ENCODE measurements at places on chromosomes 2 and 18. TPM values are rescaled to one million over a fixed set of nuclear protein-coding genes. Genes with fewer than 3 reads are reported as not detected.

- no peak for DNase-seq
These were observed 73.6 kb downstream of the DYSF start for GRCh38 chr2:71526975-71527374.

DNA sequence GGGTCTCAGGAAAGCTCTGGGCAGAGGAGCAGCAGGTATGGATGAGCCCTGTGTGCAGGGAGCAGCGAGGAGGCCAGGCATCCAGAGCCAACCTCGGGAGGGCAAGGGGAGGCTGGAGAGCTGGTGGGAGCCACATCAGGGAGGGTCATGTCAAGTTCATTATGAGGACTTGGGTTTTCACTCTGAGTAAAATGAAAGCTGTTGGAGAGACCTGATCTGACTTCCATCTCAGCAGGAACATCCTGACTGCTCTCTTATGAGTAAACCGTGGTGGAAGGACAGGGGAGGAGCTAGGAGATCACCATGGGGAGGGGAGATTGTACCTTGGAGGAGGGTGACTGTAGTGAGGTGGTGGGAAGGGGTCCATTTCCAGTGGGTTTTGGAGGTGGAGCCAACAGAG is 209.8 kb downstream of the LDLRAD4 start:
- DNase-seq, result no peak

- DNase-seq, result no peak
These were observed 77.3 kb downstream of the KCTD1 start for GRCh38 chr18:26471027-26471426.

- no peak for DNase-seq
These were observed 834.0 kb downstream of the DSC3 start for GRCh38 chr18:30208546-30208945.

GRCh38 chr18:44514106-44514505 is 166.6 kb upstream of the SETBP1 start:
- no peak for DNase-seq

DNA sequence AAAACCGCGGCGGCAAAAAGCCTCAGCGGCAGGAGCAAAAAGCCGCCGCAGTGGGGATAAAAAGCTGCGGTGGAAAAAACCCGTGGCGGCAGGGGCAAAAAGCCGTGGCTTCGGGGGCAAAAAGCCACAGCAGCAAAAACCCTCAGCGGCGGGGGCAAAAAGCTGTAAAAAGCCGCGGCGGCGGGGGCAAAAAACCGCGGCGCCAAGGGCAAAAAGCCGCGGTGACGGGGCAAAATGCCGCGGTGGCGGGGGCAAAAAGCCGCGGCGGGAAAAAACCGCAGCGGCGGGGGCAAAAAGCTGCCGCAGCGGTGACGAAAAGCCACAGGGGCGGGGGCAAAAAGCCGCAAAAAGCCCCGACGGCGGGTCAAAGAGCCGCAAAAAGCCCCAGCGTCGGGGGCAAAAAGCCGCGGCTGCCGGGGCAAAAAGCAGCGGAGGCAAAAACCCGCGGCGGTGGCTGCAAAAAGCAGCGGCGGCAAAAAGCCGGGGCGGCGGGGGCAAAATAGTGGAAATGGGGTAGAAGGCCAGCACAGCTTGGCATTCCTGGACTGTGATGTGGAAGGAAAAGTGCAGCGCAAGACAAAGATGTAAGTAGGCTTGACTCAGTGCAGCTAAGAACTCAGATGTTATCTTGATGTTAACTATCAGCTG is 151.8 kb downstream of the ANKRD30BL start:
- DNase-seq, result no peak

GRCh38 chr2:222038067-222038802 is 260.6 kb downstream of the PAX3 start:
- peak; percentile 23 for DNase-seq

- no peak for DNase-seq
These were observed 251.1 kb upstream of the SMIM21 start for GRCh38 chr18:75678627-75679026.

DNA sequence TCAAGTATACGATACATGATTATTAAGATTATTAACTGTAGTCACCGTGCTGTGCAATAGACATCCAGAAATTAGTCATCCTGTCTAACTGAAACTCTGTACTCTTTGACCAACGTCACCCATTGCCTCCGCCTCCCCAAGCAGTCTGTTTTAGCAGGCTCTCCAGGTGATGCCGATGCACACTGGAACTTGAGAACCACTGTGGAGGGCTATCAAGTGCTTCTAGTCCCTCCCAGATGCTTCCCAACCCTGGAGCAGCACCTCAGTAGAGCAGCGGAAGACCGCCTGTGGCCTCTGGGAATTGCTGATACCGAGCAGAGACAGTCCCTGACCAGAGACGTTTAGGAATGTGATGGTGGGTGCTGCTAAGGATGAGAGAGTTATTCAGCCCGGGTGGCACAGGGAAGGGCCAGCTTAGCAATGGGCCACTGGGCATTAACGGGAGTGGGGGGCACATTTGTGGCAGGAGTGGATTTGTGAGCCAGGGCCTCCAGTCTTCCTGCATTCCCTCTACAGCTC is 50.7 kb downstream of the LIPG start:
- no peak for DNase-seq

DNA sequence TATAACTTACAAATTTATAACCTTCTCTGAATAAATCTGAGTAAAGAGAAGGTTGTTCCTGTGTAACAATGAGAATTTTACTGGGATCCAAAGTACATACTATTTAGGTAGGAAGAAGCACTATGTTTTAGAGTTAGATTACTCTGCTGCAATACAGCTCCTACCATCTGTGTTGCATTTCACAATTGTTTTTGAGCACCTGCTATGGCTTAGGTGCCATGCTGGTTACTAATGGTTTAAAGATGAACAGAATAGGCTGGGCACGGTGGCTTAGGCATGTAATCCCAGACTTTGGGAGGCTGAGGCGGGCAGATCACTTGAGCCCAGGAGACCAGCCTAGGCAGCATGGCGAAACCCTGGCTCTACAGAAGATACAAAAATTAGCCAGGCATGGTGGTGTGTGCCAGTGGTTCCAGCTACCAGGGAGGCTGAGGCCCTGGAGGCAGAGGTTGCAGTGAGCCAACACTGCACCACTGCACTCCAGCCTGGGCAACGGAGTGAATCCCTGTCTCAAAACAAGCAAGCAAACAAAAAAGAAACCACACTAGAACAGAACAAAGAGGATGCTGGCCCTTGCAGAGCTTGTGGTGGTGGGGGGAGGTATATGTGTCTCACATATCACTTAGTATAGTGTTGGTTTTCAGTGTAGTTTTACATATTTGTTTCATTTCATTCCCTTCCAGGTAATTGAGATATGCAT is 56.7 kb downstream of the SPTBN1 start:
- DNase-seq, result peak; percentile 26

DNA sequence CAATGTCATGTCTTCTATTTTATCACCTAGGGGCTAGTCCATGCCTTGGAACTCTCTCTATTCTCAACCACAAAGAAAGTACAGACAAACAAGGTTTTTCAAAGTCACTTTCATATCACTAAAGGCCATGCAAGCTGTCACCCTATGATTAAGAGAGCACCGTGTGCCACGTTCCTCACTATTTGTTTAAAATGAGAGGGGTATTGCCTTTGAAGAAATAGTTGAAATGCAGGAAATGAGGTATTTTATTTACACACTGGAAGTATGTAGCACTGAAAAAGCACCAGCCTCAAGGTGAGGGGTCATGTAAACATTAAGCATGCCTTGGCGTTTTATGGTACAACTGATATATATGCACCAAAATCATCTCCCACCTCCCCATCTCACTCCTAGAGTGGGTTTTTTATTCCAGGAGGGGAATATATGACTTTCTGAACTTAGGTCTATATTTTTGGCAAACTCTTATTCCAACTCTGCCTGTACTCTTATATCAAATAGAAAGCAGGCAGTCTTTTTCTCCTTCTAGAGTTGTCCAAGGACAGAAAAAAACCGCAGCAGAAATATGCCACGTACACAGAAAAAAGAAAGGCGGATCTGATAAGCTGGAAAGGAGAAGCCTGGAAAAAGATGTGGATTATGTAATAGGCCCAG is 53.5 kb downstream of the VSNL1 start:
- no peak for DNase-seq

DNA sequence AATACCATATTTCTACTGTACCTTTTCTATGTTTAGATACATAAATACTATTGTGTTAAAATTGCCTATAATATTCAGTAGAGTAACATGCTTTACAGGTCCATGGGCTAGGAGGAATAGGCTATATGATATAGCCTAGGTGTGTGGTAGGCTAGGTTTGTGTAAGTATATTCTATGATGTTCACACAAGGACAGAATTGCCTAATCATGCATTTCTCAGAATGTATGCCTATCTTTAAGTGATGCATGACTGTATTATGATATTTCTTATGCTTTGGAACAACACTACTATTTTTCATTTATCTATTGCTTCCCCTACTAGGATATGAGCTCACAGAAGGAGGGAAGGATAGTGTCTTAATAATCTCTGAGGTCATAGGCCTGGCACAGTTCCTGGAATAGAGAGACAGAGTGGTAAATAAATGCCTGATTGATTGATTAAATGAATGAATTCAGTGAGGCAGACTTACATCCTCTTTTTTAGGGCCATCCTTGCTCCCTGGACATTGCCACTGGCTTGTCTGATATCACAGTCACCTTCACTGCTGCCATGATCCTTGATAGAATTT is 121.0 kb downstream of the MYO3B start:
- no peak for DNase-seq

DNA sequence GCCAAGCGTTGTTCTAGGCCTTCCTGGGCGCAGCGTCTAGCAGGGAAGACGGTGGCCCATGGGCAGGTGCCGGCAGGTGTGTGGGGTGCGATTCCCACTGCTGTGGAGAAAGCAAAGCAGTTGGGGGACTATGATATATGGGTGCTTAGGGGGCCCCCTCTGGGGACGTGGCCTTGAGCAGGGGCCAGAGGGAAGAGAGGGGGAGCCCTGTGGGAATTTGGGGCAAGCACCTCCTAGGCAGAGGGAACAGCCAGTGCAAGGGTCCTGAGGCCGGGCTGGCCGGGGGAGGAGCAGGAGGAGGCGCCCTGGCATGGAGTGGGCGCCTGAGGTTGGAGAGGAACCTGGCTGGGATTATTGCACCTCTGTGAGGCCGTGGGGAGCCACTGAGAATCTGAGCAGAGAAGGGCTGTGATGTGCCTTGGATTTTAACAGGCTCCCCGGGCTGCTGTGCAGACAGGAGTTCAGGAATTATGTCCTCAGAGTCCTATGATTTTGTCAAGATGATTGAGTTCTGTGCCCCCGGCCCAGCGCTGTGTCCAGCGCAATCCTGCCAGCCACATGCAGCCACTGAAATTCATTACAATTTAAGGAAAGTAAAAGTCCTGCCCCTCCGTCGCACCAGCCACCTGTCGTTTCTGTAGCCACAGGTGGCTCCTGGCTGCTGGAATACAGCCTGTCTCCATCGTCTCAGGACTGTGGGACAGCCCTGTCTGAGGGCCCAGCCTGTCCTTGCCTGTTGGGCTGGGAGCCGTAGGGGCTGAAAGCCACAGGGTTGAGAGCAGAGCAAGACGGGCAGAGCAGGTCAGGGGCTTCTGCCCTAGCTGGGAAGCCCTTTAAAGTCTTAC is 9.1 kb upstream of the KLHL30 start:
- no peak for DNase-seq

GRCh38 chr18:21129566-21130216 is 18.1 kb upstream of the ROCK1 start:
- DNase-seq, result no peak

DNA sequence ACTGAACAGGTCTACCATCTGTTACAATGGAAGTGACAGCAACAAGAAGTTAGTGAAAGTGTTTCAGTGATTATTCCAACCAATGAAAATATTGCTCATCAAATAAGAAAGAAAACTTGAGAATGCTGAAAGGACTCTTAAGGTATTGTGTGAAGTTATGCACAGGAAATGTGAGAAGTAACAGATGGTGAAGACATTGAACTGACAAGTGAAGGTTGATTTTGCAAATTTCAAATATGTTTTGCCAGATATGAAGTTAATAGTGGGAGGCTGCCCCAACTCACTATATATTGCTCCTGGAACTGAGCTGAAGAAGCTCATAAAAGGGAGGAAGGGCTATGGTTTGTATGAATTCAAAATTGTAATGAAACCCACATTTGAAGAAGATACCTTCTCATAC is 97.5 kb downstream of the PHLPP1 start:
- no peak for DNase-seq

GRCh38 chr2:141508806-141509595 is 621.8 kb downstream of the LRP1B start:
- DNase-seq, result no peak

GRCh38 chr2:133579274-133579673 is 11.0 kb upstream of the NCKAP5 start:
- peak; percentile 64 for DNase-seq

DNA sequence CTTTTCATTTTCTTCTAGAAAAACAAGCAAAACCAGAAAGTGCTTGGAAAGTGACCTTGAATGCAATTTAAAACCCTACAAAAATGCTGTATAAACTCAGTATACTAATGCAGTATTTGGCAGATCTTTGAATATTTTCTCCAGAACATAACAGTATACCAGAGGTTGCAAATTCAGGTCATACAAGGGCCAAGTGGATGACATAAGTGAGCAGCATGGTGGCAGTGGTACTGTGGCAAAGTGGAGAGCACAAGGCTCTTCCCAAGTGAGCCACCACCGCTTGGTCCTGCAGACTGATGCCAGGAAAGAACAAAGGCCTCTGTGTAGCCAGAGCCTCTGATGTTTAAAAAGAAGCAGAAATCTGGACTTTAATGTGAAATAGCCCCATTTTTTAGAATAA is 33.1 kb downstream of the METTL4 start:
- DNase-seq, result no peak

DNA sequence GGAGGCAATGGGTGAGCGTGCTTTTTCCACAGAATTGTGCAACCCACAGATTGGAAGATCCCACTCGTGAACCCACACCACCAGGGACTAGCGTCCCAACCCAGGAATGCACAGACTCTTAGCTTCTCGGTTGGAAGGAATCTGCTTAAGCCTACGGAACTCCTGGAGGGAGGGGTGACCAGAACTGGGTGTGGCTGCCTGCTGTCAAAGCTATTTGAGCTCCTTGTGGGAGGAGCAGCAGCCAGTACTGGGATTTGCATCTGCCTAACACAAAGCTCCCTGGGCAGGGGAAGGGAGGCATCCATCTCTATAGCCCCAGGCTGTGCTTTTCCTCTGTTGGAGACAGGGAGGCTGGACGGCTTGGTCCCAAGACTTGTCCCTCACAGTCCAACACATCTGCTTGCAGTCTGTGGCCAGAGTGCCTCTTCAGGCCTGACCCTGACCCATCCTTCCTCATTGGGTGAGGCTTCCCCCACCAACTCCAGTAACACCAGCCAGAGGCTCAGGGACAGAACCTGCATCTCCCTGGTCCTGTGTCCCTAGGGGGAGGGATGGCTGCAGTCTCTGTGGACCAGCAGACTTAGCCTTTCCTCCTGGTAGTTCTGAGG is 27.9 kb downstream of the HNMT start:
- DNase-seq, result no peak

CYS1 gene
- total RNA-seq, result 223 TPM

KDM3A gene
- total RNA-seq, result 21.4 TPM

COLEC11 gene
- total RNA-seq, result not detected

FAM161A gene
- total RNA-seq, result 3.3 TPM

TFPI gene
- total RNA-seq, result 155 TPM

ITM2C gene
- 85.7 TPM for total RNA-seq

CYRIA gene
- total RNA-seq, result 9.2 TPM

CAVIN2 gene
- 4.3 TPM for total RNA-seq

KCNF1 gene
- total RNA-seq, result not detected

All from renal cortical epithelial cell (primary cell).